ENCODE measurements at places on chromosomes 13 and 19.
A peak's percentile ranks its signal among the peaks of the same experiment; 100 is the strongest.

DNA sequence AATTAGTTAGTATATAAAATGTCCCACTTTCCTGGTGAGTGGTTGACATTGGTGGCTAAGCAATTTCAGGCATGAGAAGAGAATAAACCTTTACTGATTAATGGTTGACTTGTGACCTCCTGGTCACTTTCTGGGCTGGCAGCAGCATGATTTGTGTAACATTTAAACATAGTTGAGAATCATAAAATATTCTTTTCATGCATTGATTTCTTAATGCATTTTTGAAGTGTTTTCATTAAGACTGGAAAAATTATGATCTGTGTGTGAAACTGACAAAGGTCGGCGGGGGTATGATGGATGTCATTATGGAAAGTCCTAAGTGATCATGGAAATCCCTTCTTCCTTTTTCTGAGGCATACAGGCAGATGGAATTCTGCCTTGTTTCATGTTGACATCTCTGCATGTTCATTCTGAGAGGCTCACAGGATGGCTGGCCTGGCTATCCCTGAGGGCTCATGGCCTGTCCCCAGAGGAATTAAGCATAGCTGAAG is 98.7 kb upstream of the RNF113B start:
- no peak for DNase-seq

GRCh38 chr19:13764821-13765394 is 586 bp downstream of the MRI1 start:
- DNase-seq = peak; percentile 50

- no peak for DNase-seq
These were observed 48.4 kb upstream of the MEDAG start for GRCh38 chr13:30857636-30858035.

- DNase-seq = peak; percentile 93
These were observed 1.0 kb downstream of the FSTL3 start for GRCh38 chr19:677201-677600.

DNA sequence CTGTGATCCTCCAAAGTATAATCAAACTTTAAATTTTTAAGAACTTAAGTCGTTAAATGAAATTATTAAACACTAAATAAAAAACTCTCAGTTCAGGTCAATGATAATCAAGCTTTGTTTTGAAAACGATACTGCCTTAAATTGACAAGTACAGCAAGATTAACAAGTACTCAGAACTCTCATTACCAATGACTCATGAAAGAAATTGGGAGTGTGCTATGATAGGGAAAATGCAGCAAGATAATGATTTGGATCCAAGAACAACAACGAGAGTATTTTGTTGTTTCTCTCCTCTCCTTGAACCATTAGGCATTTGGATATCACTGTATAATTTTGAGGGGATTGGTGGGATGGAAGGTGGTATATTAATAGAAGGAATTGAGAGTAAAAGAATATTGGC is 10.2 kb downstream of the N4BP2L2 start:
- peak; percentile 11 for DNase-seq

DNA sequence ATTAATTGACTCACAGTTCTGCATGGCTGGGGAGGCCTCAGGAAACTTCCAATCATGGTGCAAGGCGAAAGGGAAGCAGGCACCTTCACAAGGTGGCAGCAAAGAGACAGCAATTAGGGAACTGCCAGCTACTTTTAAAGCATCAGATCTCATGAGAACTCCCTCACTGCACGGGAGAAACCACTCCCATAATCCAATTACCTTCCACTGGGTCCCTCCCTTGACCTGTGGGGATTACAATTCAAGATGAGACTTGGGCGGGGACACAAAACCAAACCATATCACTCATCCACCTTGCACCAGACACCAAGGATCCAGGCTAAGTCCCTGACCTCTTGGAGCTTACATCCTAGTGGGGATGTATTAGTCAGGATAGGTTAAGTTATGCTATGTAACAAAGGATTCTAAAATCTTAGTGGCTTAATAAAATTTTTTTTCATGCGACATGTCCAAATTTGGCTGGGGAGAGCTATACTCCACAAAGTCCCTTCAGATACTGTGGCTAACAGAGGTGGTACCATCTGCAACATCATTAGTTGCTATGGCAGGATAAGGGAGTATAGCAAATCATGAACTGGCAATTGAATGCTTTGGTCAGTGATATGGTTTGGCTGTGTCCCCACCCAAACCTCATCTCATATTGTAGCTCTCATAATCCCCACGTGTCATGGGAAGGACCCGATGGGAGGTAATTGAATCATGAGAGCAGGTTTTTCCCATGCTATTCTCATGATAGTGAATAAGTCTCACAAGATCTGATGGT is 8.3 kb upstream of the FAM187B start:
- DNase-seq = no peak

DNA sequence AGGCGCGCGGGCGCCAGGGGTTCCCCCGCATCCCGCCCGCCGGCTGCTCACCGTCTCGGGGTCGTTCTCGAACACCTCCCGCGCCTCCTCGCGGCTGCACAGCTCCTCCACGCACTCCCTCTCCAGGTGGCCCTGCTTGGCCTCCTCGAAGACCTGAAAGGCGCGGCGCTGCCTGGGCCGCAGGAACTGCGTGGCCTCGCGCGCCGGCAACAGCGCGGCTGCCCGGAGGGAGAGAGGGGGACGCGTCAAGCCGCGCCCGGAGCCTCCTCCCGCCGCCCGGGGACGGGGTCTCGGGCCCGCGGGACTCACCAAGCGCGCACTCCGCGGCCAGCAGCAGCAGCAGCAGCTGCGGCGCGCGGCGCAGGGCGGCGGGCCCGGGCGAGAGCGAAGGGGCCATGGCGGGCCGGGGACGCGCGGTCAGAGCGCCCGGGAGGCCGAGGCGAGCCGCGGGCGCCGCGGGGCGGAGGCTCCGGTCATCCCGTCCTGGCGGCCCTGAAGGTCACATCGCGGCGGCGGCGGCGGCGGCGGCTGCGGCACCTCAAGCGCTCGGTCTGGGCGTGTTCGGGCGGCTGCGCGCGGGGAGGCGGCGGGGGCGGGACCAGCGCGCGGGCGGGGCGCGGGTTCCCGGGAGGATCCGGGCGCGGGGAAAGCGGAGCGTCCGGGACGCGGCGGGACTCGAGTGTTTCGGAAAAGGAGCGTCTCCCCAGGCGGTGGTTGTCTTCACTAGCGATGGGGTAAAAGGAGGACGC is at the start of gene GAS6:
Gene GAS6 (minus strand): TSS at position 553 of the 749 bp plus-strand sequence. CDS start 156 bp downstream, at position 397.
- peak; percentile 73 for DNase-seq

Data from hepatic stellate cell (primary cell).